H1 (cell line): ENCODE measurements at places on chromosomes 6 and 20.

DNA sequence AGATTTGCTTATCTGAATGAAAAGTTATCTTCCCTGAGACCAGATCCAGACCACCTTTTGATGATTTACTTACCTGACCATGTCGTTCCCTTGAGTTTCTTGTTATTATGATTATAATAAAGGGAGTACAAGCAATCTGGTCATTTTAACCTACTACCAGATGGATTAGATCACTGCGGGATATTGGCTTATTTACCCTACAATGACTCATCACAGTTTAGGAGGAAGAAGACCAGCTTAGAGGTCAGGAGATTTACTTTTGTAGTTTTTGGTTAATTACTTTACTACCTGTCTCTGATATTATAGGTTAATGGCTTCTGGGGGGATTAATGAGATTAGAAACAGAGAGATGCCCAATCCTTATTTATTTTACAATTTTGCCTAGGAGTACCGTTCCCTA is 10.7 kb downstream of the PKIB start:
- DNase-seq: no peak

- DNase-seq: no peak
Observed at GRCh38 chr6:41284726-41285125, 1.8 kb downstream of the TREM1 start.

GRCh38 chr20:48432494-48432832 is 395.3 kb downstream of the PREX1 start:
- DNase-seq: no peak

DNA sequence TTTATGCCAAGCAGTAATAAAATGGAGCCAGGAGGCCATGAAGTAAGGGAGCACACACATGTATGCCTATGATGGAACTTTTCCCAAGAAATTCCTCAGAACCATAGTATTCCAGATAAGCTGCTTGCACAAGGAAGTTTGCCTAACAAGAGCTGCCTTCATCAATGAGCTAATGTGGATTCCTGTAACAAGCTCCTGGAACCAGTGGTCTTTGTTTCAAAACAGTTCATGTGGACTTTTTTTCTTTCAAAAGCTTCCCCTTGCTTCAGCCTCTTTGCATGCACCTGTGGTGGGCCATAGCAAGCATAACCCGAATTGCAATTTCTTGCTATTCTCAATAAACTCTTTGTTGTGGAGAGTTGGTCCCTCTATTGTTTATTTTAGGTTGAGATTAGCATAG is 359.6 kb downstream of the UTRN start:
- no peak for DNase-seq

GRCh38 chr6:157493173-157493572 is 112.2 kb downstream of the ZDHHC14 start:
- DNase-seq: no peak

DNA sequence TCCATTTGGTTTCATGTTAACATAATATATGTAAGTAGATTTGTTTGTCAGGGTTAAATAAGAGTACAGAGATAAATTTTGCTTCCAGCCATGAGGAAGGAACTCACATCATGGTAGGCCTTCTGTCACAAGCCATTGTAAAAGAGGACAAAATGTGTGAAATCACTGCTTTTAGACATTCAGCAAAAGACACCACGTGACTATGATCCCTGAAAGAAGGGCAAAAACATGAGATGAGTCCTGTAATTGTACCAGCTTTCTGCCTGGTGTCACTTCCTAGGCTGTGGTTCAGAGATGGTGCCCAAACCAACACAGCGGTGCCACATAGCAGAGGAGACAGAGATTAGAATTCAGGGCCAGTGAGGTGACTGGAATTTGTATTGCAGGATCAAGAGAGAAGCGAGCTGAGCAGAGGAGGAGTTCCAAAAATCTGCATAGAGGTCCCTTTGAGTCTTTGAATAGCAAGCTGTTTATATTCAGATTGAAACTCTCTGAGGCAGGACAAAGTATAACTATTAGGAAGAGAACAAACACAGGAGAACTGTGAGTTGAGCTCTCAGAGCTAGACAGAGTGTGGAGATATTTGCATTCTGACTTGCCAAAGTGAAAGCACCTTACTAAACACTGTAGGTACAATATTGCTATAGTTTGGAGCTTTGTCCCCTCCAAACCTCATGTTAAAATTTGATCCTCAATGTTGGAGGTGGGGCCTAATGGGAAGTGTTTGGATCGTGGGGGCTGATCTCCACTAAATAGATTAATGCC is 52.6 kb upstream of the PDE7B start:
- DNase-seq: no peak

DNA sequence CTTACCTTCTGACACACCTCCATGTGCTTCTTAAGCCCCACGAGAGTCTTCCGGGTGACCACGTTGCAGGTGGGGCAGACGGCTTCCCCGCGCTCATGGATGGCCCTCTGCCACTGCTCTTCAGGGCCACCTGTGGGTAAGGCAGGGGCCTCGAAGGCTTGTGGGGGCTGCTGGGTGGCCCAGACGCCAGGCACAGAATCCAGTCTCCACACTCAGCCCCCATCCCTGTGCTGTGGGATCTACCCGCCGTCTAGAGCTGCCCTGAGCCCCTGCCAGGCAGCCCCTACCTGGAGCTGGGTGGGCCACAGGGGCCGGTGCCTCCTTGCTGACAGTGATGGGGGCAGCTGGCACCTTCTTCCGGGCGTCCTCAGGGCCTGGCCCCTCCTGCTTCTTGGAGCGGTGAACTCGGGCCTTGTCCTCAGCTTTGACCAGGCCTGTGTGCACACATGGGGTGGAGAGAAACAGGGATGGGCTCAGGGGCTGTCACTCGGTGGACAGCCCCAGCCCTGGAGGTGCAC is 5.9 kb downstream of the ZNF512B start:
- DNase-seq: no peak

- no peak for DNase-seq
Observed at GRCh38 chr20:50579511-50579910, 69.3 kb downstream of the PTPN1 start.

GRCh38 chr20:43857127-43857526 is 57.5 kb upstream of the TOX2 start:
- no peak for DNase-seq

- DNase-seq: peak; percentile 97
Observed at GRCh38 chr6:41424370-41425058, 89.1 kb downstream of the NCR2 start.

- no peak for DNase-seq
Observed at GRCh38 chr20:6397115-6397514, 274.3 kb upstream of the FERMT1 start.

- DNase-seq: no peak
Observed at GRCh38 chr6:43016176-43016942, 2.3 kb downstream of the KLHDC3 start.

- DNase-seq: no peak
Observed at GRCh38 chr6:100322886-100323285, 141.8 kb downstream of the SIM1 start.

DNA sequence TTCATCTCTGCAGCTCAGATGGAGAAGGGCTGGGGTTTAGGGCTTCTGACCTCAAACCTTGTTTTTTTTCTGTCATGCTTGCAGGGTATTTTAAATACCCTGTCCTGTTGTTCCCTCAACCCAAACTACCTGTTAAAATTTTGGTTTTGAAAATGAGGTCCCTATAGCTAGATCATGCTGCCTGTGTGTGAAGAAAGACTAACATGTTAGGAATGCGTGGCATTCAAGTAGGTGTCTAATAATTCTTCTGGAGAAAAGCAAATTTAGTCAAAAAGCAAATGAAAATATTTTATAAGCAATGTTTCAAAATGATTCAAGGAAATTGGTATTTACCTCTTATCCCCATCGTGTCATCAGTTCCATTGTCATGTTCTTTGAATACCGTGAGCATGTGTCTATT is 77.2 kb upstream of the C20orf144 start:
- no peak for DNase-seq

DNA sequence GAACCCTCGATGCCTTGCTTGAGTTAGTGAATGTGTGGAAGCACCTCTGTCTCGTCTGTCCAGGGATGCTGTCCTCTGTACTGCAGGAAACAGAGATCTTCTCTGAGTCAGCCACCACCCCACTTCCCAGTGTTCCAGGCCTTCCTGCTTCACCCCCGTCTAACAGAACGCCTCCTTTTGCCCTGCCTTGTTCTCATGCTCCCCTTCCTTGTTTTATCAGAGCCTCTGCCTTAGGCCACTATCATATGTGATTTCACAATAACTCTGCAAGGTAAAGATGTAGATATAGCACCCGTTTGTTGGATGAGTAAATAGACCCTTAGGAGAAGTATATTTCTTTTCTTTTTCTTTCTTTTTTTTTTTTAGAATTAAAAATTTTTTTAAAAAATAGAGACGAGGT is 106.7 kb upstream of the CLDN20 start:
- no peak for DNase-seq

- DNase-seq: no peak
Observed at GRCh38 chr20:47970282-47970903, 185.1 kb upstream of the SULF2 start.

DNA sequence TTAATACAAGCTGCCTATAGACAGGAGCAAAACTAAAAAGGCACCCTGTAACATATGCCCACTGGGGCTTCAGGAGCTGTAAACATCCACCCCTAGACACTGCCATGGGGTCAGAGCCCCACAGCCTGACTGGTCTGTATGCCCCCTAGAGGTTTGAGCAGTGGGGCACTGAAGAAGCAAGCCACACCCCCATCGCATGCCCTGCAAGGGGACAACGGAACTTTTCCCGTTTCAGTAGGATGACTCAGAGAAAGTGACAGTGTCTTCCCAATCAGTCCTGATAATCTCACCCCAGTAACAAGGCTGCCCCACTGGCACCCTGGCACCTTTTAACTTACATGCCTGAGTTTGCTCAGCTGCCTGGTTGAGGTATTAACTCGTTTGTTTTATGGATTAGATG is 35.9 kb downstream of the BEND3 start:
- DNase-seq: no peak

- DNase-seq: no peak
Observed at GRCh38 chr6:44788387-44788981, 401.0 kb downstream of the CDC5L start.

GRCh38 chr6:90795078-90795477 is 208.2 kb upstream of the MAP3K7 start:
- no peak for DNase-seq

DNA sequence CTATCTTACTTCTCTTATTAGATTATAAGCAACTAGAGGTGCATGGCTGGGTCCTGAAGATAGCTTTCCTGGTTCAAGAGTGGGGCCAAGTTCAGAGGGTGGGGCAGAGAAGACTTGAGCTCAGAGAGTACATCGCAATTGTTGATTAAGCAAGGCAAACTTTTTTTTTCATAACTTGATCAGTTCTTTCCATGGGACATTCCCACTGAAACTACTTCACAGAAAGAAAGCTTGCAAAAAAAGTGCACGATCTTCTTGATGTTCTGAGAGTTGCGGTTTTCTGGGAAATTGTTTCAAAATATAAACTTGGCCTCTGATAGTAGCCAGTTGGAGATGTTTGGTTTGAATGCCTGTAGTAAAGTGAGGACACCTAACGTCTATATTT is 100.9 kb downstream of the ZDHHC14 start:
- no peak for DNase-seq

- no peak for DNase-seq
Observed at GRCh38 chr6:39961178-39961577, 26.9 kb upstream of the MOCS1 start.

- DNase-seq: no peak
Observed at GRCh38 chr6:4113649-4114048, 21.7 kb downstream of the ECI2 start.

- no peak for DNase-seq
Observed at GRCh38 chr6:98047871-98048270, 764.9 kb upstream of the MMS22L start.

GRCh38 chr6:89357390-89357789 is 4.9 kb upstream of the UBE2J1 start:
- no peak for DNase-seq

DNA sequence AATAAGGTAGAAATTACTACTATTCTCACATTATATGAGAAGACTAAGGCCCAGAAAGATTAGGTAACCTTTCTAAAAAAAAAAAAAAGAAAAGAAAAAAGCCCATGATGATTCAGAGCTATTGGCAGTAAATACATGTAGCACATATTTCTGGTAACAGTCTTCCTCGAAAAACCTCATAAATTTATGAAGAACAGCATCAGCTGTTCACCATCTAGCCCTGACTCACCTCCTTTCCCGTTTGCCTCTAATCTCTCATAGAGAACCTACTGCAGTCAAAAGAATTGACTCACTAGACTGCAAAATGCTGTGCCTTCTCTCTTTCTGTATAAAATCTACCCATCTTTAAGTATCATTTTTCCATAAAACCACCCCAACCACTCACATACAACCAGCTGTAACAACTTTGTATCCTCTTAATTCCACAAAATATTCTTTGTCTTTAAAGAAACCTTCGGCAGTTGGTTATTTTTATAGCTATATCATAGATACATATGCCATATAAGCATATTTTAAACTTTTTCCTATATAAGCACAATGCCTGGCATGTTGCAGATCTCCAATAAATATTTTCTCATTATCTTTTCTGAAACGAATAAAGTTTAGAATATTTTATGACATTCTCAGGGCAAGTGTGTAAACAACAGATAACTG is 152.7 kb upstream of the ENPP5 start:
- no peak for DNase-seq

- no peak for DNase-seq
Observed at GRCh38 chr6:30902709-30903108, 5.3 kb upstream of the GTF2H4 start.

- DNase-seq: no peak
Observed at GRCh38 chr6:2658788-2659187, 91.9 kb downstream of the MYLK4 start.

DNA sequence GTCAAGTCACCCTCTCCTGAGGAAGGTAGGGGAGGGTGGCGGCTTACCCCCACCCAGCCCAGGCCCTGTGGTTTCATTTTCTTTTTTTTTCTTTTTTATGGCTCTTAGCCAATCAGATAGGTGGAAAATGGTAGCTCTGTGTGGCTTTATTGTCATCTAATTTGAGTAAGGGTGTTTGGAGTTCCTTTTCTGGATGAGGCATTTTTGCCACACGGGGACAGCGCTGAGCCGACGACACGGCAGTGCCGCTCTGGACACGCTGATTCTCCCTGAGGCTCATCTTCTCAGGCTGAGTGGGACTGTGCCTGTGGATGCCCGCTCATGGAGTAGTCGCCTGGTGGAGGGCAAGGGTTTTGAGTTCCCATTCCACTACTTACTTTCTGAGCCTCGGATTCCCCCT is 37.6 kb upstream of the ANGPT4 start:
- DNase-seq: no peak

DNA sequence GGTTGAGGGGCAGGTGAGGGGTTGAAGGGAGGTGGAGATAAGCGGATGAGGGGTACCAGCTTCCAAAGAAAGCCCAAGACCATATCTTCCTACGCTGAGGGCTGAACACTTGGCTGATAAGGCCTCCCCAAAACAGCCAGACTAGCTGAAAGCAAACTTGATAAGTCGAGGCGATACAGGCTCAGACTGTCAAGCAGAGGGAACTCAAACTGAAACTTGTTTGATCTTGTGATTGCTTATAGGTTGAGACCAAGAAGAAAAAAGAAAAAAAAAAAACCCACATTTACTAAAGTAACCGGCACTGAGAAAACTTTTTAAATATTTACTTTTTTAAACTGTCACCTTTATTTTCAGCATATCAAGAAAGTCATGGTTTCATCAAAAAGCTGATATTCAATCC is 73.6 kb downstream of the TRERF1 start:
- no peak for DNase-seq
